ENCODE measurements at places on chromosomes 1 and 21.

- no peak for DNase-seq
These were observed 3.1 kb downstream of the CHML start for GRCh38 chr1:241637046-241637590.

DNA sequence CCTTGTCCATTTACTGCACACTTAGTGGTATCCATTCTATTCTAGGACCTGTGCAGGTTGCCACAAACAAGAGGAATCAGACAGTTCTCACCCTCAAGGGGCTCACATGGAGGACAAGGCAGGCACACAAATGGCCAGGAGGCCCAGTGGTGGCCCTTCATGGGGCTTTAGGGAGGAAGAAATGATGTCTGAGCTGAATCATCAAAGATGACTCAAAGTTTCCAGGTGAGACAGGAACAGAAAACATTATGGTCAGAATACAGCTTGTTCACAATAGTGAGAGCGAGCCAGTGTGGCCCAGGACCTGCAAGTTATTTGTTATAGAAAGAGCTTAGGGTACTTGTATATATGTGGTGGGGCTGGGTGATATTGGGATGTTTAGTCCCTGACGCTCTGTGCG, 26.4 kb downstream of the SHISAL2A start:
- no peak for DNase-seq

DNA sequence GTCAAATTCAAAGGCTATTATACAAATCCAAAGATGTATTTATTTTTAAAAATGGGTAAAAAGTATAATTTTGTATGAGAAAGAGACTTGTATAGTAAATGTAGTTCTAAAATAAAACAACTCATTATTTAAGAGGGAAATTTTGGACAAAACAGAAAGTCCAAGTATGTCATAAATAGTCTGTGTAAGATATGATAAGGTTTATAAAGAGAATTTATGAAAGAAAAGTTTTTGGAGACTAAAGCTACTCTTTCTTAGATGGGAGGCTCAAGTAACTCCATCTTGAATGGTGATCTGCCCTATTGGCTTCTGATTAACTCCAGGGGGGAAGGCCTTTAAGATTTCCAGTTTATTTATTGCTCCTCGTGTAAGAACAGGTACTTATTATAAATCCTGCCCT, 14.7 kb upstream of the OR2T27 start:
- no peak for DNase-seq

DNA sequence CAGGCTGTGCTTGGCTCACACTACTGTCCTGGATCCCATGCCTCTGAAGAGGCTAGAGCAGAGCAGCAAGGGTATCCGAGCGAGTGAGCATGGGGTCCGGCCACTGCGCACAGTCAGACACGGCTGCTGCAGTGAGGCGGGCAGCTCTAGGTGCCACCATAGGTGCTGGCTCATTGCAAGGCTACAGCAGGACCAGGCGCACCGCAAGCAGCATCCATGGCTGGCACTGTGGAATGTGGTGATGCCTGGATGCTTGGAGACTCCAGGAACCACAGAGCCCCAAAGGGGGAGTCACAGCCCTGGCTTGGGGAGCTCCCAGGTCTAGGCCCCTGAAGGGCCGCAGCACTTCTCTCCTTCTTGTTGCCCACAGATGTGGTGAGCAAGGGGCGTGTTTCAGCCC, 47.2 kb downstream of the ATP6V1G3 start:
- no peak for DNase-seq

DNA sequence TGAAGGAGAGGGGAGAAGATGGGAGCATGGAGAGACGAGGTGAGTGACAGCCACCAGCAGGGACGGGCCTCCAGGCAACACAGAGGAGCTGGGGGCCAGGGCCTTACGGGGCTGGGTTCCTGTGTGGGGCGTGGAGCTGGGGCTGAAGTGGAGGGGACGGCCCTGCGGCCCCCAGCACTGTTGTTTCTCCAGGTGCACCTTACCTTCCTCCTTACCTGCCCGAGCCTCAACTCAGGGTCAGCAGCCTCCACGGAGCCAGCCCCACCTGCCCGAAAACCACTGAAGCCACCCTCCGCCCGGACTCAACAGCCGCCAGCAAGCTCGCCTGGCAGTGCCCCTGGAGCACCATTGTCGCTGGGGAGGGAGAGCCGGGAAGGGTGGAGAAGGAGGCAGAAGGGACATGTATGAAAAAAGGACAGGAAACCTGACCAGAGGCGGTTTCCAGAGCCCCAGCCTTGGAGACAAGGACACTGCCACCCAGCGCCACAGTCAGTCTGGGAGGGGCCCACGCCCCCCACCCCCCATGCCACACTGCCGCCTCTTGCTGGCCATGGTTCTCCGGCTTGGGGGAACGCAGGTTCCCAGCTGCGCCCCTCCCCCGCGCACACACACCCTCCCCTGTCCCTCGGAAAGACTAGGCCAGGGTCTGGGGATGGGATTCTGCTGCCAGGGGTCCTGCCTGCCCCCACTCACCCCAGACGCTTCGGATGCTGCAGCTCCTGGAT, 10.6 kb downstream of the PLA2G2F start:
- no peak for DNase-seq

DNA sequence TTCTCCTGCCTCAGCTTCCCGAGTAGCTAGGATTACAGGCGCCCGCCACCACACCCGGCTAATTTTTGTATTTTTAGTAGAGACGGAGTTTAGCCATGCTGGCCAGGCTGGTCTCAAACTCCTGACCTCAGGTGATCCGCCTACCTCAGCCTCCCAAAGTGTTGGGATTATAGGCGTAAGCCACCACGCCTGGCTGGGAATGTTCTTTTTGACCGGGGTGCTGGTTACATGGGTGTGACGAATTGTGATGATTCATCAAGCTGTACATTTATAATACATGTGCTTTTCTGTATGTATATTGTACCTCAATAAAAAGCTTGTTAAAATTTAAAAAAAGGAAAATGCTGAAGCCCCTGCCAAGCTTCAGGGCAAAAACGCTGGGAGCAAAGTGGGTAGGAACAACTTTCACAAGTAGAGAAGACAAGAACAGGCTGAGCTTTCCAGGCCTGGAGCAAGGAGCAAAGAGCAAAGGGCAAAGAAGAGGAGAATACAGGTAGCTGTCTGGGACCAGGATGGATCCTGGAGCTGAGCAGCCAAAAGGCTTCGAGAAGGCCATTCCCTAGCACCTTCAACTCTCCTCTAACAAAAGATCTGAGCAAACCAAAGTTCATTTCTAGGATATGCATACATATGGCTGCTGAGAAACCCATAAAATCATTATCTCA, 20.5 kb upstream of the YRDC start:
- DNase-seq, result no peak

DNA sequence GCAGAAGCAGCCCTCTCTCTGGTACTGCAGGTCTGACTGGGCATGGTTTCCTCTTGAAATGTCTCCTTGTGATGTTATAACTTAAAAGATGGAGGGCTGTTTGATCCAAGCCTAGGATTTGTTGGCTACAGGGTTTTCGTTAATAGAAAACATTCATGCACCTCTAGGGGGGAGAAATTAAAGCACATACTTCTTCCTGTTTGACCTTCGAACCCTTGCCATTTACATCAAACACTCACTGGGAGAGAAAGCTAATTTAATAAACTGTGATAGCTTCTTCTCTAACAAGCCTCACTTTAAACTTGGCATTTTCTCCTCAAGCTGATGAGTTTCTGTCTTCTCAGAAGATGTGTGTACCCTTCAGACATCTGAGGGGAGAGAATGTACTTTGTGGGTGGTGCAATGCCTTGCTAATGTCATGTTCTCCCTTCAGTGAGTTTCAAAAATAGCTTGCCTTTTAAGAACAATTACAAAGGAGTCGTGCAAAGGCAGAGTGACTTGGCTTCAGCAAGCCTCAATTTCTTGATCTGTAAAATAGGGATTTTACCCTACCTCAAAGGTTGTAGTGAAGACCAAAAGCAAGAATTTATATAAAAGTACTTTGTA, 20.4 kb downstream of the CACHD1 start:
- DNase-seq, result no peak

- no peak for DNase-seq
These were observed 2.8 kb upstream of the ZC3H12A start for GRCh38 chr1:37471345-37472231.

- no peak for DNase-seq
These were observed 35.0 kb upstream of the AGO1 start for GRCh38 chr1:35847935-35848565.

DNA sequence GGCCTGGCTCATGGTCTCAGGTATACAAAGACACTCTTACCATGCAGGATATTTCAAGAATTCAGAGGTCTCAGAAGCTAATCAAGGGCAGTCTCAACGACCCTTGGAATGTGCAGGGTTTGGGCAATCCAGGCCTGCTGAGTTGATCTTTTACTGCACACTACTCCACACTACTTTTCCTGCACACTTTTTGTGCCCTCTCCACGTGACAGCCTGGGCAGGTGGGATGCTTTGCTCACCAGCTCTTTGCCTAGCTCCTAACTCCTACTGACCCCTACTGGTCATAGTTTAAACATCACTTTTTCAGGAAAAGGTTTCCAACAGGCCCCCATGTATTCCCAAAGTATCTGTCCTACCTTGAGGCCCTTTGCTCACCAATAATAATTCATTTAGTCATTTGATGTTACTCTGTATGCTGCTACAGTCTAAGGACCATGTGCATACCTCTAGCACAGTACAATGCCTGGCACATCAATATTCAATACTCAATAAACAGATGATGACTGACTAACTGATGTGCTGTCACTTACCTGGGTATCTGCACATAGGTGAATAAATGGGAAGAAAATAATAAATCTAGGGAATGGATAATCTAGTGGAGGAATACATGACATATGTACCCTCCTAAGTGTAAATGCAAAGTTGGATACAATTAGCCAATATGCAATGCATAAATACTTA, 9.6 kb downstream of the DUSP23 start:
- DNase-seq, result no peak

GRCh38 chr1:59481881-59482505, 185.1 kb downstream of the FGGY start:
- DNase-seq, result no peak

GRCh38 chr1:157829711-157830110, 9.8 kb upstream of the FCRL1 start:
- DNase-seq, result no peak

DNA sequence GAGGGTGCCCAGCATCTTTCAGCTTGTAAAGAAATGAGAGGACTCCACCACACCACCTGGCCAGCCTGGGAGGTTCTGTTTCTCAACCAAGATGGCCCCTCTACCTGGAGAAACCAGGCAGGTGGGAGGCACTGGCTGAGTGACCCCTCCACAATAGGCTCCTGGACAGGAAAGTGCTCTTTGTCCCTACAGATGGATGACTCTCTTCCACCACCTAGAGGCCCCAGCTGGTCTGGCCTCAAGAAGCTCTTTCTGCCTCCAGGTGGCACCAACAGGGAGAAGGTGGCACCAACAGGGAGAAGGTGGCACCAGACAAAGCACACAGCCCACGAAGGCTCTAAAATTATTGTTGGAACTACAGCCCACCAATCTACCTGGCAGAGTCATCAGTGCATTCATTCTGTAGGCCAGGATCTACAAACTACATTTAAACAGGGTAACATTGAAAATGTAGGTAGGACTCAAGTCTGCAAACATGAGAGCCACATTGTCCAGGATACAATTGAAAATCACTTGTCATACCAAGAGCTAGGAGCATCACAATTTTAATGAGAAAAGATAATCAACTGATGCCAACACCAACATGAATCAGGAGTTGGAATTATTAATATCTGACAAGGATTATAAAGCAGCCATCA, 14.4 kb downstream of the TMPRSS3 start:
- no peak for DNase-seq

DNA sequence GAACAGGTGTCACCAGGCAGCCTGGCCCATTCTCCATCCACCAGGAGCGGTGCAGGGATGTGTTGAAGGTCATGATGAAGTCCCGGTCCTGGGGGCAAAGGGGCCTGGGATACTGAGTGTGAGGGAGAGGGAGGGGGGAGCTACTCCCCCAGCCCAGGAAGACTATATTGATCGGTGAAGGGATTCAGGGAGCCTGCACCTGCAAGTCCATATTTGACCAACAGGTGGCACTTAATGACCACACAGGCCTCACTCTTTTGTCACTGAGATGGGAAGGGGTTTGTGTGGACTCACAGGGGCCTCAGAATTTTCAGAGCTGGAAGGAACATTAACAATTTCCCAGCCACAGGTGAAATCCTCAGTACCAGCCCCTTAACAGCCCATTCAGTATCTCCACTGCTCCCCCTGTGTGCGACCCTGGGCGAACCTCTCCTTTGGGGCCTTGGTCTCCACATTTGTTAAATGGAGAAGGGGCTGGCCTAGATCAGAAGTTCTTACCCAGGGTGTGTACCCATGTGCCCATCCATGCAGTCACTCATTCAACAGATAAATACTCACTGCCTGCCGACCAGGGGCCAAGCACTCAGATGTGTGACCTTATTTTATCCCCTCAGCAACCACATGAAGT, 55.6 kb downstream of the NKAIN1 start:
- DNase-seq, result no peak

- DNase-seq, result no peak
These were observed 28.2 kb upstream of the SLC30A1 start for GRCh38 chr1:211606914-211607753.

DNA sequence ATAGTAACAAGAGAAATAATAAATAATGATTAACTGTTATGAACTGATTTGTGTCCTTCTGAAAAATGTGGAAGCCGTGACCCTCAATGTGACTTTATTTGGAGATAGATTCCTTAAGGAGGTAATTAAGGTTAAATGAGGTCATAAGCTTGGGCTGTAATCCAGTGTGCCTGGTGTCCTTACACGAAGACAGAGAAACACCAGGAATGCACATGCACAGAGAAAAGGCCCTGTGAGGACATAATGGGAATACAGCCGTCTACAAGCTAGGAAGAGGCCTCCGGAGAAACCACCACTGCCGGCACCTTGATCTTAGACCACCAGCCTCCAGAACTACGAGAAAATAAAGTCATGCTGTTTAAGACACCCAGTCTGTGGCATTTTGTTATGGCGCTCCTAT, 215.9 kb downstream of the NEGR1 start:
- DNase-seq, result no peak

- no peak for DNase-seq
These were observed 138.1 kb downstream of the NR5A2 start for GRCh38 chr1:200165493-200166220.

GRCh38 chr21:34560021-34560420, 48.0 kb upstream of the KCNE1 start:
- DNase-seq, result no peak

Data from stimulated activated CD8-positive, alpha-beta memory T cell treated with anti-CD3 and anti-CD28 coated beads, Interleukin-7, amount 100 ng/mL, for 1 hour (primary cell).